NAMALWA (cell line): ENCODE measurements at places on chromosomes 5 and 9.
A peak's percentile ranks its signal among the peaks of the same experiment; 100 is the strongest.

DNA sequence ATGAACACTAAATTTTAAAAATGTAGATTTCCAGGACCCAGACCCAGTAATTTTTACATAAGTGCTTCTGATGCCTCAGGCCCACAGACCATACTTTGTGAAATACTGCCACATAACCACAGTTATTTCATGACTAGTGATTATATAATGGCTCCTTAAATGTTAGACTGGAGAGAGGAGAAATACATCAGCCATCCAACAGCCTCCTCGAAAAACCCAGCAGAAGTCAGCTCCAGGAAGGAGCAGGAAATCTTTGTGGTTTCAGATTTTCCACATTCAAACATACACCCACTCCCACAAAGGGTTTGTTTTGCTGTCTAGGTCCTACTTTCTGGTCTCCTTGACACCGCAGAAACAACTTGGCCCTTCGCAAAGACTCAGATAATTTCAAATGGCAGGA, 455.2 kb downstream of the DTWD2 start:
- no peak for DNase-seq

DNA sequence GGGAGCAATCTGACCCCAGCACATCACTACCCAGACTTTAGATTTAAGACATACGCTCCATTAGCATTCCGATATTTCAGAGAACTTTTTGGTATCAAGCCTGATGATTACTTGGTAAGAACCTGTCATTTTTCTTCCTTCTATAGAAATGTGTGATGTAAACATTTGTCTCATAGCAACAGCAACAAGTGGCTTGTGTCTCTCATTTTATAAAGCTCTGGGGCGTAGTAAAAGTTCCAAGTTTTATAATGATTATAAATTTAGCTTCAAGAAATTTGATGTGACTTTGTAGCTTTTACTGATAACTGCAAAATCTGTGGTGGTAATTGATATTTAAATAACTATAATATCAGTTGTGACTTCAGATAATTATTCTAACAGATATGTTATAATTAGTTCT, 137.2 kb downstream of the PRKACG start:
- DNase-seq = no peak

DNA sequence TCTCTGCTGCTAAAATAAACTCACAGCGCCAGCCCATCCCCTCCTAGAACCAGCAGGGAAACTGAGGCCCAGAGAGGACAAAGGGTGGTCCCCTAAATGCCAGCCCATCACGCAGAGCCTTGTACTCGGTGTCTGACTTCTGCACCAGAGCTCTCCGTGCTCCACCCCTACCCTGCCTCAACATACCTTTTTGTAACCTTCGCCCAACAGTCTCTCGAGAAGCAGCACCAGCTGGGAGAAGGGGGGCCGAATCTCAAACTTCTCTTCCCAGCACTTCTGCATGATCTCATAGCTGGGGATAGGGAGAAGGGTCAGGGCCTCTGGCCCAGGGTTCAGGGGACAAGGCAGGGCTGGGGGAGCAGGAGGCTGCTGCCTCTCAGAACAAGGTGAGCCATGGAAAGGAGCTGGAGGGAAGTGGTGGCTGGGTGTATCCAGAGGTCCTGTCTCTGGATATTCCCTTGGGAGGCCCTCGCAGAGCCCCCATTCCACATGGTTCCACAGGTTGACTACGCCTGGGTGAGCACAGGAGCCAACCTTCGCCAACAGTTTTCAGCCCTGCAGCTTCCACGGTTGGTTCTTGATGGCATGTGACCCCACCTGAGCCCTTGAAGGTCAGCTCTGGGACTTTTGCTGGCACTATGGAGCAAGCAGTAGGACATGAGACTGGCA, 32.3 kb upstream of the CSF1R start:
- DNase-seq = no peak

- no peak for DNase-seq
Measured at GRCh38 chr9:130311408-130312140, 46.0 kb downstream of the HMCN2 start.

- DNase-seq = peak; percentile 70
Measured at GRCh38 chr5:172958331-172959046, 735 bp upstream of the RPL26L1 start.

GRCh38 chr9:20373263-20373662, 249.0 kb downstream of the MLLT3 start:
- DNase-seq = peak; percentile 58

DNA sequence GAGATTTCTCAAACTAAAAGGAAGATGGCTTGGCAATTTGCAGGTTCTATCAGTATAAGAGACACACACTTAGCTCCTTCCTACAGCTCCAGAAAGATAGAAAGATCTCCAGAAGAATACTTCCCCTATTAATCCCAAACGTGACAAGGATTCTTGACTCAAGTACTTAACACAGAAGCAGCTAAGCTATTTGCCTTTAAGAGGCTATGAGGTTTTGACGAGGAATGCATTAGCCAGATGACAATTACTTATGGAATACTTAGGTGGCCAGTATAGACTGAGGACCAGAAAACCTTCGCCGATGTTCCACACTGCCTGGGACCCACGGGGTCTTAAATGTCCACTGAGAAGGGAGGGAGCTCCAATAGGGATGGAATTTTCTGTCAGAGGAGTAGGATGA, 340.5 kb upstream of the KIF2A start:
- no peak for DNase-seq

DNA sequence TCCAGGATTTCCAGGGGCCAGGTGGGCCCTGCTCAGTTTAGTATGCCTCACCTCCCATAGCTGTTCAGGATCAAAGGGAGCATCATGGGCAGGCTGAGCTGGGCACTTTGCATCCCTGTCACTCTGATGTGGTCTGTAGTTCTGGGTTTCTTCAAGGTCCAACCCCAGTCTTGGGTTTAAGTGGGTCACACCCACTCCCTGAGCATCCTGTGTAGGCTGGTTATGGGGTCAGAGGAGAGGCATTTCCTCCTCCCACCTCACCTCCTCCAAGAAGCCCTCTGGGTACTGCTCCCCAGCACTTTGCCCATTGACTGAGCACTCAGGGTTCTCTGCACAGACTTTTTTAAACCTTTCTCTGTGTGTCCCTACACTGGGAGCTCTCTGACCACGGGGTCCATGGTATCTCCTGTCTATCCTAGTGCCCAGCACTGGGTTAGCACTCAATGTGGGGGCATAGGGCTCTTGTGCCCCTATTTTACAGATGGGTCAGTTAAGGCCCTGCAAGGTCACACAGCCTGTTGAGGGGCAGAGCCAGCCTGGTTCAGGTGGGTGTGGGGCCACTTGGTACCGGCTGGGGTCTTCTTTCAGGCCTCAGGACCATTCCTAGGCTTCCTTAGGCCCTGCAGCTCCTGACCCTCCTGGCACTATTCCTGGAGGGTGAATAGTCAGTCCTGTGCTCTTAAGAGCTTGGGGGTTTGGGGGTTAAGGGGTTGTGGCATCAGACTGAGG, 19.0 kb downstream of the CXXC5 start:
- peak; percentile 50 for DNase-seq

GRCh38 chr5:98564836-98565235, 208.6 kb upstream of the RGMB start:
- DNase-seq = no peak

DNA sequence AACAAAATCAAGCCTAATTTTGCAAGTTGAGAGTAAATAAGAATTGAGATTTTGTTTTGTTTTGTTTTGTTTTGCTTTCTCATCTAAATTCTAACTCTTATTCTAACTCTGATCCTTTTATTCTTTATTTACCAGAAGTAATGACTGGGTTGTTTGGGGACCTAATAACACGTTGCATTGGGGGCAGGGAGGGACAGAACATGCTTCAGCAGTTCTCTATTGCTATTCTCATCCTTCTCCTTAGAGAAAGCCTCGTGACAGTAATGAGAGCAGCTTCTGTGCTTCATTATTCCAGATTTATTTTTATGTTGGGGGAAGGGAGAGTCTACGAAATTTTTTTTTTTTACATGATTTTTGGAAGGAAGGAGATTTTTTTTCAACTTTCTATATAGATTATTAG, 21.1 kb downstream of the CPEB4 start:
- no peak for DNase-seq

DNA sequence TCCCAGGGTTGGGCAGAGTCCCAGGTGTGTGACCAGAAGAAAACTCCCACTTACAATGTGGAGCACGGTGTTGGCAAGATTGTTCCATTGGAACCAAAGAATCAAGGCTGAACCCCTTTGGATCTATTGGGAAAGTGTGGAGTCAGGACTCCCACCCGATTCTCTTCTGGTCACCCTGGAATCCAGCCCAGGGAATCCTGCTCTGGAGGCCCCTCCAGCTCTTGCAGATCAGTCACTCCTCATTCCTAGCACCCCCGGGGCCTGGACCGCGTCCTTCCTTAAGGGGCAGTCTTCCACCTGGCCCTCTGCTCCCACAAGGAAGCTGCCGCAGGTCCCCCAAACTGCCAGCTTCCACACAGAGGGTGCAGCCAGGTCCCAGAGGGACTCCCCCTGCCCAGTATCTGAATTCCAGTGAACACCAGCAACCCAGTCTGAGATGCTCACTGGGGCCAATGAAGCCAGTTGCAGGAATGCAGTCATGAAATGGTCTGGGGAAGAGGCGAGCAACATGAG, 170.1 kb downstream of the GADD45G start:
- no peak for DNase-seq

GRCh38 chr5:159819591-159820411, 96.5 kb upstream of the ADRA1B start:
- no peak for DNase-seq

DNA sequence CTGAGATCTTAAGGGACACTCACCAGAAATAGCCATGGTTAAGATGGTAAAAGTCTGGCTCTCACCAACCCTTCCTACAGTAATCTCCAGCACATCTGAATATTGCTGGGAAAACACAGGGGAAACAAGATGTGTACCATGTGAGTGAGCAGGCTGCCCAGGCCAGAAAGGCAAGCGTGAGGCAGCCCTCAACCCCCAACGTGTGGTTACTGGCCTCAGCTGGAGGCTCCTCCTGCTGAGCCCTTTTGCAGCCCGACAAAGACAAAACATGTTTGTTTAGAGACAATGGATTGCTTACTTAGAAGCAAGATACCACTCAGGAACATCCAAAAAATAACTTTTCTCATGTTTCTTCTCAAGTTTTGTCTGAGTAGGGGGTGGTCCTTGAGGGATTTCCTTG, 16.6 kb downstream of the ZFP62 start:
- DNase-seq = no peak

DNA sequence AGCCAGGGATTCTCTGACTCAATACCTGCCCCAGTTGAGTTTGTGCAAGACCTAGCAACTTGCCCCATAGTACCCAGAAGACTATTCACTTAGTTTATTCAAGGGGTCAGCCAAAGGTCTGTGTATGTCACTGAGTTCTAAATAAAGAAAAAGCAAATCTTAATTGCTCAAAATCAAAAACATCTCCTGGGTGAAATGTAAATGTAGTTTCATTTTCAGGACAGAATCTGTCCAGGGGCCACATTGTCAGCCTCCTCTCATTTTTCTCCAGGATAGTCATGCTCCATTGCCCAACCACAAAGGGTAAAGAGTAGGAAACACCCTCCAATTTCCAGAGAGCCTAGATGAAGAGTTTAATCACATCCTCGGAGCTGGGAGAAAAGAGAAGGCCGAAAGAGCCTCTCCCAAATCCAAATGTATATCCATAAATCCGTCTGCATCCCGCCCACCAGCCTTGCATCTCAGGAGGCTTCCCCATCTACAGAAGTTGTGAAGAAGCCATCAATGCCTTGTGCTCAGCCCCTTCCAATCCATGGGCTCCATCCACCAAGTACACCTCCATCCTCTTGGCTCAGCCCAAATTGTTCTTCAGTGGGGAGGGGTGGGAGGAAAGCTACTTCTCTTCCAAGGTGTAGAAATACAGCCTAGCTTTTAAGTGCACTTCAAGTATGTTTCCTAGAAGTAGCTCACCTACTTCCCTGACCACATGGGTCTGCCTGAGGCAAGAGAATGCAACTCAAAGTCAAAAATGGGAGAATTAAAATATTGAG, 26.9 kb downstream of the ADAM19 start:
- DNase-seq = no peak

DNA sequence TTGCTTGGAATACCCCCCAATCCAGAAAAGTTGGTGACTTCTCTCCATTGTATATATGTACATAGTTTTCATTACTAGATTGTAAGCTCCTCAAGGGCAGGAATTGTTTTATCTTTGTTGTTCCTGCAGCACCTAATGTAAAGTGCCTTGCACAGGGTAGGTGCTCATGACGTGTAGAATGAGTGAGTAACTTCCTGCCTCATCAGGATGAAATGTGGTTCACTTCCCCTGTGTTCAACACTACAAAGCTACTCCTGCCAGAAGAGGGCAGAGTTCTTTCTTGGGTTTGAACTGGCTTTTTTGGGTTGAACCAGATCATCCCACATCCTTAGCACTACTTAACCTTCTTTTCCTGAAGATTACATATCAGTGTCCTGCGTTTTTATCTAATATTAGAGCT, 23.9 kb downstream of the GTF3C4 start:
- DNase-seq = peak; percentile 56

DNA sequence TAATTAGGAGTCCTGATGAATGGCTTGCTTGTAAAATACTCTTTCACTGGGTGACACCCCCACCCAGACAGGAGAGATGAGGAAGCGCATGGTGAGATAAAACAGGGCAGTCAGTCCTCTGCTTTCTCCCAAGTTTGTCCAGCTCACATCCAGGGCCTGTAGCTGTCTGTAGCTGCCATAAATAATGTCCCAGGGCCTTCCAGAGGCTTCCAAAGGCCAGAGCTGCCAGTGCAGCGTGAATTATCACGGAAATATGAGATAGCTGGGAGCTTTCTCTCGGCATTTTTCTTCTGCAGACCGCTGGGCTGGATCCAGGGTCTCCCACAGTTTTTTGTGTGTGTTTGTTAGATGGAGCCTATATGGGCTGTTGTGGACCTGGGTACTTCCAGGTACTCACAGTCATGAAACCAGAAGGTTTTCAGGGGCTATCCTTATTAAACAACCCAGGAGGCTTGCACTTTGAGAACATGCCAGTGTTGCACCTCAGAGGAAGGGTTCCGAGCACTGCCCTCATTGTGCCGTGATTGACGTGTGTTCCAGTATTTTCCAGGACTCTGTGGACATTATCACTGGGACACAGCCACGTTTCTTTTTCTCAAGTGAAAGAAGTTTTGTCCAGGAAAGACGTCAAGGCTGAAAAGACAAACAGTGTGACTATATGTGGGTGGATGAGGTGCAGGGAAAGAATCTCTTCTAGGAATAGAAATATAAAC, 117.5 kb downstream of the FGF1 start:
- DNase-seq = no peak

- no peak for DNase-seq
Measured at GRCh38 chr5:132778129-132778528, 1.1 kb upstream of the SEPTIN8 start.

GRCh38 chr5:108541836-108542235, 159.9 kb upstream of the FBXL17 start:
- no peak for DNase-seq

GRCh38 chr5:79577693-79578092, 34.5 kb upstream of the TENT2 start:
- DNase-seq = no peak

- no peak for DNase-seq
Measured at GRCh38 chr9:70297141-70297540, 38.4 kb downstream of the SMC5 start.

DNA sequence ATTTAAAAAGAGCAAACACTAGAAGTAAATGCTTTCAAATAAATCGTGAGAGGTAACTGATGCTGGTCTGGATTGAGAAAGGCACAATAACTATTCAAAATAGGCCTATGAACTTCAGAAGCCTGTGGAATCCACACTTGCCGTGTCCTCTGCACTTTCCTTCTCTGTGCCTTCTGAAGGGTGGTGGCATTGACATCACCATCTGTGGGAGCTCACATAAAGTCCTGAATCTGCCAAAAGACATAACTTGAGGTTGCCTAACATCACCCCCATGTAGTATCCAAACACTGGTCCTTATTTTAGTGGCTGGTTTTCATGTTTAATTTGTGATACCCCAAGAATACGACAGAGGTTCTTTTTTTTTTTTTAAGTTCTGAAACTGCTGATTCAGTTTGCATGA, 59.8 kb downstream of the IRF1 start:
- no peak for DNase-seq
